ENCODE measurements at places on chromosomes 2 and 18.

GRCh38 chr2:10493075-10493633, 45.0 kb upstream of the ODC1 start:
- no peak for DNase-seq

DNA sequence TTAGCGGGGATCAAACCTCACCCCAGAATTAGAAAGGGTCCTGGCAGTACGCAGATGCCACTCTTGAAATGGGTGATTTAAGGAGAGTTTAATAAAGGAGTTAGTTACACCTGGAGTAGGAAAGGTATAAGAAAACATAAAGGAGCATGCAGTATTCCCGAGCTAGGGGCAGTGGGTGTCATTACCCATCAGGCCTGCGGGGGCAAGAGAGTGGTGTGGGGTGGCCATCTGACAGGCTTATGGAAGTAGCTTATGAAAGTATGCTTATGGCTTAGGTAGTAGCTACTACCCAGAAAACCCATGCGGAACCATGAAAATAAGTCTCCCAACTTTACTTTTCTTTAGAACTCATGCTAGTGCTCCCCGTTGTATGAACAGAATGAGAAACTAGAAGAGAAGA, 568.9 kb upstream of the ACVR2A start:
- no peak for DNase-seq

DNA sequence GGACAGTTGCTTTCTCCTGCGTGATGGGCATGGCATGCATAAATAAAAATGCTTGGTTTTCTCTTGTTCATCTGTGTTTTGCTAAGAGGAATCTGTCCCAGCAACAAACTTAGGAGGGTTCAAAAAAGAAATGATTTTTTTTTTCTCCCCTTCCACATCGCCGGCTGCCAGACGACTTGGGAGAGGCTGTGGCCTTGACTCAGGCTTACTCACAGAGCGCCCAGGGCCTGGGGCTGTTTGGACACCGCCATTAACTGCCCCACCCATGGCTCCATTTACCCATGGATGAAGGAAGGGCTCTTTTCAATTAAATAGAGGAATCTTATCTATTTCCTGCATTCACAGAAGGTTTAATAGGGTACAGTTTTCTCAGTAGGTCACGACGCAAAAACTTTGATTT, 22.3 kb upstream of the SERPINB5 start:
- DNase-seq: no peak

DNA sequence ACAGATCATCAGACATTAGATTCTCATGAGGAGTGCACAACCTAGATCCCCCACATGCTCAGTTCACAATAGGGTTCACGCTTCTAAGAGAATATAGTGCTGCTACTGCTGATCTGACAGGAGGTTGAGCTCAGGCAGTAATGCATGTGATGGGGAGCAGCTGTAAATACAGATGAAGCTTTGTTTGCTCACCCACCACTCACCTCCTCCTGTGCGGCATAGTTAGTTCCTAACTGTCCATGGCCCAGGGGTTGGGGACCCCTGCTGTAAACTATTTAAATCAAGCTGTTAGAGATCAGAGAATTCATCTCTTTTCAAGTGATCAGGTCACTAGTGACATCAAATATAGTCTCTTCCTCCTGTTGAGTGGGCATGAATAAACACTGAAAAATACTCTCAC, 88.8 kb upstream of the ACVR2A start:
- DNase-seq: no peak

DNA sequence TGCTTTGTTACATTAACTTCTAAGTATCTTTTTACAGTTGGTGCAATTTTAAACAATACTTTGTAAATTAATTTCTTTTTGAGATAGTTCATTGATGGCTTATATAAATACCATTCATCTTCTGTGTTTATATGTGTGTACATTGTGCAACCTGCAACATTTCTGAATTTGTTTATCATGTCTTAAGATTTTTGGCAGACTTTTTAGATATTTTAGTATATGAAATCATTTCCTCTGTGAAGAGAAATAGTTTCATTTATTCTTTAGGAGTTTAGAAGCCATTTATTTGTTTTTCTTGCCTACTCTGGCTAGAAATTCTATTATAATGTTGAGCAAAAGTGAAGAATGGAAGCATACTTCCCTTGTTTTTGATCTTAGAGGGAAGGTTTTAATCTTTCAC, 337.8 kb upstream of the DSEL start:
- DNase-seq: no peak

- no peak for DNase-seq
Observed at GRCh38 chr2:65818873-65819451, 386.6 kb upstream of the SPRED2 start.

DNA sequence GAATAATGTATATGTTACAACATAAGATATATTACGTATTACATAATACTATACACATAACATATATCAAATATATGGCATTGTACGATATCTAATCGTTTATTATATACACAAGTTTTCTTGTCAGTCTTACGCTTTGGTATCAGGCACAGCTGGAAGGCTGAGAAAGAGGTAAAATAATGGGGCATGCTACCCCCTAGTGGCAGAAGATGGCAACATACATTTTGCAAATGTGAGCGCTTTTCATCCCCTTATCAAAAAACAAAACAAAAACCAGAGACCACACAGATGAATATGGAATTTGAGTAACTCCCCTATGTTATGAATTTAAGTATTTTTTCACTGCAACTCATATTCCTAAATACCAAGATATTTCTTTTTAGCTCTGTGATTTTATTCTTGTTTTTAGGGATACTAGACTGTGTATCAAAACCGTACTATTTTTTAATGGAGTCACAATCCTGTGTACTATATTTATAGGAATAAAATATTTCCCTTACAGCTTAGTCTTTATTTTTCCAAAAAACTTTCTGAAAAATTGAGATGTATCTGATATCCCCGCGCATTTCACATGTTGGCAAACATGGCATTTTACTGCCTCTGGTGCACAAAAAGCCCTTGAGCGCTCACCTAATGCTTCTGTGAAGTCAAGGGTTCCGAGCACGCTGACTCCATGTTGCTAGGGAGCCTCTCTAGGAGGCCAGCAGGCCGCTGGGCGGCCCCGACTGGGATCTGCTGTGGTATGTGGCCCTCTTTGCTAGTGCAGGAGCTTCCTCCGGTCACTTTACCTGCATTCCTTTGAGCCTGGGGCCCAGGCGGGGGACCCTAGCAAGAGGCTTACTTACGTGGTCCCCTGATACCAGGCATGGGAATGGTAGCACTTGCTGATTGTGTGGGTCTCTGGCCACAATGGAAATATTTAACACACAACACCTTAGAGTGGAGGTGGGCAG, 62.5 kb downstream of the SLC4A3 start:
- no peak for DNase-seq

DNA sequence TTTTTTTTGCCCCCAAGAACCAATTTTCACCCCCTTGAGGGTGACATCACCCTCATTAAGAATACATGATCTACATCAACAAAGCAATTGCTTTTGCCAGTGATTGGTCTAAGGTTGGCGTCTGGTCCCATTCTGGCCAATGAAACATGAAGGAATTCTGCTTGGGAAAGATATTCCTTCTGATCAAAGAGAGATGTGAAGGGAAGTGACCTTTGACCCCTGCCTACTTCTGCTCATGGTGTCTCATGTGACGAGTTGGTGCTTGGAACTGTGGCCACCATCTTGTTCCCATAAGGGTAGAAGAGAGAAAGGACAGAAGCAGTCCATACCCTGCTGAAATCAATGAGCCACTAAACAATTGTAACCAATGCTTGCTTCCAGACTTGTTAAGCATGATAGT, 85.1 kb downstream of the LBH start:
- DNase-seq: no peak

GRCh38 chr2:159584796-159585195, 31.6 kb downstream of the BAZ2B start:
- no peak for DNase-seq

DNA sequence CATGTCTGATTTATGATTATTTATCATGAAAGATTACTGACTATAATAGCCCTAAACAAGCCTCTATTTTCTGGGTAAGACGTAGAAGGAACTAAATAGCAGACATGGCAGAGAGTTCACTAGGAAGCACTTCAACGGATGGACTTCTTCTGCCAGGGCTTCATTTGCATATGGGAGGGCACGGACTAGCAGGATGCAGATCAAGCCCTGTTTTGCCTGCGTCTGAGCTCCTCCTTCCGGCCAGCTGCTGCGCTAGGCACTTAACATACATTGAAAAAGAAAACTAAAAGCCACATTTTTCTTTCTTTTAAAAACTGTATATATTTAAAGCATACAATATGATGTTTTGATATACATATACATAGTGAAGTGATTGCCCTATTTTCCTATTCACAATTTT, 340.0 kb upstream of the MEX3C start:
- no peak for DNase-seq

DNA sequence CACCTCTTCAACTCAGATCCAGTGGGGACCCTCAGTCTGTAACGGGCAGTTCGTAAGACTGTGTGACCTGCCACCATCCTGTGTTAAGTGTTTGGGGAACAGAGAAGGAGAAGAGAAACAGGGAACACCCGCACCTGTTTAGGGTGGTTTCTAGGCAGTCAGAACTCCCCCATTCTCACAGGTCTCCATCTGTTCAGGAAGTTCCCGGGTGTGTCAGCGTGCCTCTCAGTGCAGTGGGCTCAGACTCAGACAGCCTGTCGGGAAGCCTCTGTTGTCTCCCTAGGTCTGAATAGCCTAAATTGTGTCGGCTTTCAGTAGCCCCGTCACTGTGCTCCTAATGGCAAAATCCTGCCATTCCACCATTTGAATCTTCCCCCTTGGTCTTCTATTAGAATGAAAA, 256.6 kb downstream of the LOXHD1 start:
- no peak for DNase-seq

DNA sequence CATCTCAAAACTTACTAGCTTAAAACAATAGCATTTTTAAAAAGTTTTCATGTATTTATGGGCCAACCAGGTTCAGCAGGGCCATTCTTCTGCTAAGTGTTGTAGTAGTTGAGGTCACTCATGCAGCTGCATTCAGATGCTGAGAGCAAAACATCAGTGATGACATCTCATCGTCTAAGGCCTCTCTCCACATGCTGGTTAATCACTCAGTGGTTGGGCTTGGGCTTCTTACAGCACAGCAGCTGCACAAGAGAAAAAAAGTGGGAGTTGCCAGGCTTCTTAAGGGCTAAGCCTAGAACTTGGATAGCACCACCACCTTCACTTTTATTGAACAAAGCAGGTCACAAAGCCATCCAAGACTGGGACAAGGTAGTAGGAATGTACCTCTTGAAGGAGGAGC, 190.3 kb downstream of the IRS1 start:
- DNase-seq: no peak

GRCh38 chr2:214193943-214194342, 216.9 kb upstream of the VWC2L start:
- no peak for DNase-seq

DNA sequence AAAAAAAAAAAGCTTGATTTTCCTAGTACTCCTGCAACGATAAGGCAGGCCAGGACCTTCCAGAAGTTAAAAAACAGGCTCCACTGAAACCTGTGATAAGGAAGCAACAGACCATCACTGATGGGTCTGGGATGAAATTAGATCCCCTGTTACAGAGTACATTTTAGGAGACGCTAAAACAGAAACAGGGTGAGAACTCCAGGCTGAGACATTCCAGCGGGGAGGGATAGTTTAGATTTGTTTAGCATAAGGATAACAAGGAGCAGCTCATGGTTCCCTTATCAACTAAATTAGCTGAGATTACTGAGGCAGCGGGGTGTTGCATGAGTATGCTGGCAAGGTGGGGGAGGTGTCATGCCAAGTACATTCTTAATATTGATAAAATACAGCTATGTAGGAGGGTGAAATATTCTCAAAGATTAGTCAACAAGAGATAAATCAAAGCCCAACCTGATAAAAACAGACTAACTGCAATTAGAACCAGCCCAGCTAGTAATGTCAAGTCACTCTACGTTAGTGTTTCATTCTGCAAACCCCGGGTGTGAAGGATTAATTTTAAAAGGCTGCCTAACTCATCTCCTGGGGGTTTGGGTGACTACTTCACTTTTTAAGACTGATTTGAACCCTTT, 75.0 kb upstream of the BZW1 start:
- no peak for DNase-seq

DNA sequence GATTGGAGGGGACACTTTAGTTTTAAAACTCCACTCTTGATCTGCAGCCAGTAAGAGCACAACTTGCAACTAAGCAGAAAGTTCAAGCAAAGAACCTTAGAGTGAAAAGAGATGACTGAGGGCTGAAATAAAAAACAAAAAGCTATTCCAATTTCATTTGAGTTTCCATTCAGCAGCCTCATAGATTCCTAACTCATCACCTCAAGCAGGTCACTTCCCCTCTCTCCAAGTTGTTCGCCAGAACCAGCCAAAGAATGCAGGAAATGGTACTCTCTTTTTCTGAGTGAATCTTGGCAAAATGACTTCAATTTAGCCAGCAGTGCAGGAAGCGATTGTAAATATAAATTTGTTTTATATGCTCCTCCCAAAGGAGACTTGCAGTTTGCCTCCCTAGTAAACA, 213.3 kb downstream of the SETBP1 start:
- no peak for DNase-seq

GRCh38 chr2:108971661-108972566, 17.1 kb downstream of the EDAR start:
- no peak for DNase-seq

GRCh38 chr2:212294816-212295215, 243.8 kb downstream of the ERBB4 start:
- DNase-seq: no peak

GRCh38 chr2:235762832-235763598, 269.2 kb downstream of the AGAP1 start:
- DNase-seq: no peak

DNA sequence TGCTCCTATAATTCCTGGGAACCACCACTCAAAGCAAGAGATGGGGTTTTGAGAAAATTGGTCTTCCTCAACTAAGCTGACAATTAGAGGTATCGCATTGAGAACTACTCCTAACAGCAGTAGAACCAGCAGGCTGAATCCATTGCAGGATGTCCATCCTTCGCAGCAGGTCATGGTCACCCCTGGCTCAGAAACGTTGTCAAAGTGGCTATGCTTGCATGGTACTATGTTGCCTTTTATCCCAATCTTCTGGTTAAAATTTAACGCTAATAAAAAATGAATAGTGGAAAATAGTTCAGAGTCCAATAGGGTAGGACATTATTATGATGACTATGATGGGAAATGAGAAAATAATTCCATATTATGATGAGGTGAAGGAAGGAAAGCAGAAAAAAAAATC, at the start of gene TM4SF20:
Gene TM4SF20 (minus strand): TSS at position 212 of the 400 bp plus-strand sequence. CDS start 38 bp downstream, at position 174.
- DNase-seq: no peak

GRCh38 chr2:27798948-27799645, 27.6 kb downstream of the MRPL33 start:
- no peak for DNase-seq

GRCh38 chr18:49020129-49020528, 69.4 kb upstream of the SMAD7 start:
- DNase-seq: no peak

DNA sequence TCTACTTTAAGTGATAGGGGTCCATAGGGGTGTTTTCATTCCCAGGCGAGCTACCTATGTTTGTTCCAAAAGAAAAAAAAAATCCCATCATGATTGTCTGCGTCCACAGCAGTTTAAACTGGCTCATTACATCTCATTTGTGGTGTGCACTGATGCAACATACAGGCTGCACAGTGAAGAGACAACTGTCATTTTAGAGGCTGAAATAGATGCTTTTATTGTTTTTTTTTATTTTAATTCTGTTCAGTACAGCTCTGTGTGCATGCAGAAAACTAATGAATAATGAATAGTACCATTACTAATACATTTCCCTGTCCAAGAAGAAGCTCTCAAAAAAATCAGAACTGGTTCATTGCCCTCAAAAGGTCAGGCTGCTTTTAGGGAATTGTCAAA, 92.8 kb upstream of the ZNF516 start:
- no peak for DNase-seq

Data from cortex of kidney (tissue), 1 donor.